Activated CD4-positive, alpha-beta T cell treated with anti-CD3 and anti-CD28 coated beads for 24 hours (primary cell): ENCODE measurements at places on chromosomes 12 and 14.
A peak's percentile ranks its signal among the peaks of the same experiment; 100 is the strongest.

DNA sequence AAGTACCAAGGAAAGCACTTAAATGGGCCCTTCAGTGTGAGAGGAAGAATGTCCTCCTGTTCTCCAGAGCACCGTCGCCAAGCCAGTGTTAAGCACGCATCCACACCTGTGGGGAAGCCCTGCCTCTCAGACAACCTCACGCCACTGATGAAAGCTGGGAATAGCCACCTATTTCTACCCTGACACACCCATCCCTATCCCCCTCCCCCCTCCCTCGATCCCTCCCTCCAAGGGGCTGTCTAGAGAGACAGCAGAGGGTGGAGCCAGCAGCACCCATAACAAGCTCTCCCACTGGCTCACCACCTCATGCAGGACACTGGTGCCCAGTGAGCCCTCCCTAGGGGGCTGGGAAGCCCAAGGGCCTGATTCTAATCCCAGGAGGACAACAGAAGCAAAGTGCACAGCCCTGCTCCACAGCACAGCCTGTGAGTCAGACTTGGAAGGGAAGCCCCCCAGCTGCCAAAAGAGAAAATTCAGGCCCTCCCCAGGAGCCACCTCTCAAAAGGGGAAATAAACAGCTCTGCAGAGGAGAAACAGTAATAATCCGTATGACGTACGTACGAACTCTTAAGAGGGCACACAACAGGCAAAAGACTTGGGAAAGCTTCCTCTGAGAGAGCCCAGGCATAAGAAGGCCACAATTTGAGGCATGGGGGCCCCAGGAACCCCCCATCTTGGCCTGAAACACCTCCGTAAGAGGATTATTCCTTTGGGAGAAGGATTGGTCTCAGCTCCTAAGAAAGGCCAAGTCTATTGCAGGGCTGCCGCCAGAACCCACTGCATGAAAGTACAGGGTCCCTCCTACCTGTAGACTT, 7.8 kb downstream of the PITPNM2 start:
- DNase-seq: no peak

- DNase-seq: no peak
These were observed 180.3 kb downstream of the EMP1 start for GRCh38 chr12:13376610-13377373.

- DNase-seq: no peak
These were observed 91.7 kb downstream of the NPAS3 start for GRCh38 chr14:33030386-33030785.

- peak; percentile 4 for DNase-seq
These were observed 88.0 kb upstream of the TMEM260 start for GRCh38 chr14:56491299-56492285.

DNA sequence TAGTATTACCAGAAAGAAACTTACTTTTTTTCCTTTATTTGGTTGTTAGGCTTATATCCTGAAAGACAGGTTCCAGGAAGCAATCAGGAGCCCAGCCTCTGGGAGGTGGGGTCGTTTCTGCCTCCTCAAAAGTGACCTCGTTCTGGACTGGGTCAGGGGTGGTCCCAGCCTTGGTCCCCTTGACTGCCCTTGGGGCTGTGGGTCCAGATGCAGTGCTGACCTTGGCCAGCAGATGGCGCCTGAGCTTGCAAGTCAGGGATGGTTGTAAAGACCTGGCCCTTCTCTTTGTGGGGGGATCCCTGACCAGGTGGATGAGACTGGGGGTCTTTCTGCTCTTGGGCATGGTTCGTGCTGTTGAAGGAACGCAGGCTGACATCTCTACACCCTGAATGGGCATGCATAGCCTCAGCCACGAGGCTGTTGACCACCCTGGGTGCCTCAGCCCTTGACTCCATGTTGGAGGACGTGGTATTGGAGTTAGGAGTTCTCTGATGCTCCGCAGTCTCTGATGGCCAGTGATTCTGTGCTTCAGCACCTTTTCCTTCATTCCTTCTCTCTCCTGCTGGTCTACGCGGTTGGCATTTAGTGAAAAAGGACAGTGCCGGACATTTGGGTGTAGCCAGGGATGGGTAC, 62.4 kb downstream of the ADCK1 start:
- peak; percentile 73 for DNase-seq

GRCh38 chr14:50139192-50139591, 22.8 kb upstream of the VCPKMT start:
- no peak for DNase-seq

DNA sequence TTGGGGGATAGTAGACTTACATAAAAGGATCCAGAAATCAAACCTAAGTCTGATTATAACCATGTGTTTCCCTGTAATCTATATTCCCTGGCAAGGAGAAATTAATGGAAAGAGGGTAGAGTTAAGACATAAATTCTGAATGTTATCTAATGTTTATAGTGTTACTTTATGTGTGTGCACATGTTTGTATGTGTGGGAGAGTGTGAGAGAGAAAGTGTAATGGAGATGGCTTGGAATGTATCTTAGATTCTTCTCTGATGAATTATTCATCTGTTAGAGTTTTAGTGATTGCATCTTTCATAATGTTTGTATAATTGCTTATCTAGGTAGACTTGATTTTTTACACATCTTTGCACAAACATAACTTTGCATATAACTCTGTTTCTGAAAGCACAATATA, 490.9 kb downstream of the FLRT2 start:
- no peak for DNase-seq

DNA sequence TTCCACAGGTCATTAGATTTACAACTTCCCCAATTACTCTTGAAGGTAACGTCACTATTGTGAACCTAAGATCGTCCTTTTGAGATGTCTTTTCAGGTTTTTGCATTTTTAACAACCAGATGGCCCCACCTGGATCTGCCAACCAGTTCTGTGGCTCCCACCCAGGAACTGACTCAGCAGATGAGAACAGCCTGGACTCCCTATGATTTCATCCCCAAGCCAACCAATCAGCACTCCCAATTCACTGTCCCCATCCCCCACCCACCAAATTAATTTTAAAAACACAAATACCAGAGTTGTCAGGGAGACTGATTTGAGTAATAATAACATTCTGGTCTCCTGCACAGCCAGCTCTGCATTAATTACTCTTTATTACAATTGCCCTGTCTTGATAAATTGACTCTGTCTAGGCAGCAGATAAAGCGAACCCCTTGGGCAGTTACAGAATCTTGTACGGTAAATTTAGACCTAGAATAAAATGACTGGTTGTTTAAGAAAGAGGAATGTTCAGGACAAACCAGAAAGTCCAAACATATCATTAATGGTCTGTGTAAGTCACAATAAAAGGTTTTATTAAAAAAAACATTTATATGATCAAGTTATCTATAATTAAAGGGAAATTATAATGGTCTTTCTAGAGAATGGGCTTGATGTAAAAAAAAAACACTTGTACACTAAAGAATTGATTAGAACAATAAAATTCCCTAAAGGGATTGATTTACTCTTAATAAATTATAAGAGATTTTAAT, 55.8 kb downstream of the COX16 start:
- no peak for DNase-seq

GRCh38 chr14:96100161-96101064, 61.3 kb downstream of the C14orf132 start:
- DNase-seq: peak; percentile 59
